Epithelial cell of prostate (primary cell): ENCODE measurements at places on chromosomes 1 and 21.

DNA sequence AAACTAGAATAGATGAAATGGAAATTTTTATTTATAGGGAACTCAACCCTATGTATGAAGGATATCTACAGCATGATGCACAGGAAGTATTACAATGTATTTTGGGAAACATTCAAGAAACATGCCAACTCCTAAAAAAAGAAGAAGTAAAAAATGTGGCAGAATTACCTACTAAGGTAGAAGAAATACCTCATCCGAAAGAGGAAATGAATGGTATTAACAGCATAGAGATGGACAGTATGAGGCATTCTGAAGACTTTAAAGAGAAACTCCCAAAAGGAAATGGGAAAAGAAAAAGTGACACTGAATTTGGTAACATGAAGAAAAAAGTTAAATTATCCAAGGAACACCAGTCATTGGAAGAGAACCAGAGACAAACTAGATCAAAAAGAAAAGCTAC lies 7.9 kb downstream of the USP1 start:
- no peak for DNase-seq

DNA sequence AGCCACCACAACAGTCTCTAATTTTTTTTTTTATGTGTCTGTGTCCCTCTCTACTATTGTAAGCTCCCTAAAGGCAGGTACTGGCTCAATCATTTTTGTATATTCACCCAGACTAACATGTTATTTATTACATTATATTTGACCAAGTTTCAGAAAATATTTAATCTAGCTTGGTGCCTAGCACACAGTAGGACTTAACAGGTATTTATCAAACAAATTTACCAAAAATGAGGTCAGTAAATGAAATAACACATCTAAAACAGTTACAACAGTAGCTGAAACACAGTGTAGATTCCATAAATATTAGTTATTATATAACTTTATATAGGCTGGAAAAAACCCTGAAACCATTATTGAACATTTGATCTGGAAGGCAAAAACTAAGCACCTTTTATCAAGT lies 2.7 kb downstream of the NRDC start:
- DNase-seq = no peak

GRCh38 chr1:155083052-155083541 lies 4.5 kb downstream of the EFNA3 start:
- DNase-seq = no peak

DNA sequence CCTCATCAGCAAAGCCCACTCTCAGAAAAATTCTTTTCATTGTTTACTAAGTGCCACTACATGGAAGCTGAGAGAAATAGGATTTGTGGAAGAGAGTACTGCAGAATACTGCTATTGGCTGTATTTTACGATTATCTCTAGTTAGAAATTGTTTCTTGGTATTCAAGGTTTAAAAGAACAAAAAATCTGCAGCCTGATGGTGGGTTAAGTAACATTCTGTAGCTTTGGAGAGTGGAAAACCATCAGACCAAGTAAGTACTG lies 27.3 kb downstream of the PTTG1IP start:
- no peak for DNase-seq

DNA sequence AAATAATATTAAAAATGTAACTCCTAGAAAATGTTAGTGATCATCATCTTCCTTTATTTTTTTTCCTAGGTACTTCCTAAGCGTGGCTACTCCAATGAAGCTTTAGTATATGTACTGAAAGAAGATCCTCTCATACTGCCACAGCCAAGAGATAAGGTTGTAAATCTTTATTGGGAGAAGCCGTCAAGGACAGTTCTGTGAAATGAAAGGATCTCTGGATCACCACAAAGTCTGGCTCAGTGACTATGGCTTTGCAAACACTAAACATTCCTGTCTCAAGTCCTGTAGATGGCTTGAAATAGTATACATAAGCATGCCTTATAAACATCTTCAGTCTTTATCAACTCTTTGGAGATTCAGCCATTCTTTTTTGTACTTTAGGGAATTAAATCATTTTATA lies 61.2 kb upstream of the DPH5 start:
- no peak for DNase-seq

DNA sequence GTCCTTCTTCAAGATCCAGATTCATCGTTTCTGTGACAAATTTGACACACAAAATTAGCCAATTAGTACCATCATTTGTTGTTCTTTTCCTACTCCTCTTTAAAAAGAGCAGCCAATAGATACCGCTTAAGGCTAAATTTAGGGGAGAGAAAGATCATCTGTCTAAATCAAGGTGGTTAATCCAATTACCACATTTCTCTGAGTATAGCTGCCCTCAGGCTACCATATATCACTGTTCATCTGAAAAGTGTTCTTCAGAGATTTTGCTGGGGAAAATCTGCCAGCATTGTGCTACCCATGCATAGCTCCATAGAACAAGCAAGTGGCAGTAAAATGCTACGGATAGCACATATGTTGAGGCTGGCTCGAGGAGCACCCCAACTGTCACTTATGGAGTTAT lies 110.3 kb upstream of the ESRRG start:
- no peak for DNase-seq

DNA sequence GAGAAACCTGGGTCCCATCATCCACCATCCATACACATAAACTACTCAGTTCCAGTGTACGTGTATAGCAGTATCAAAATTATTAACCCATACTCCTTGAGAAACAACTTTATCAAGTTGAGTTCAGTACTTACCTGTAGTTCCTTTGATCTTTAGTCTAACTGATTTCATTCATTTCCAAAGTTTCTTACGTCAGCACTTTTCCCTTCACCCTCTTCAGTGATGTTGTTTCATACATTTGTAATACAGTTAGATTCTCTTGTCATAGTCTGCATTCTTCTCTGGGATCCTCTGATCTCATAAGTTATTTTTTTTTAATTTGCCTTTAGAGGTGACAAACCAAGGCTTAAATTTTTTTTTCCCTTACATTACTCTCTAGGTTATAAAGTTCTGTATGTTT lies 143.2 kb downstream of the PIK3R3 start:
- no peak for DNase-seq

DNA sequence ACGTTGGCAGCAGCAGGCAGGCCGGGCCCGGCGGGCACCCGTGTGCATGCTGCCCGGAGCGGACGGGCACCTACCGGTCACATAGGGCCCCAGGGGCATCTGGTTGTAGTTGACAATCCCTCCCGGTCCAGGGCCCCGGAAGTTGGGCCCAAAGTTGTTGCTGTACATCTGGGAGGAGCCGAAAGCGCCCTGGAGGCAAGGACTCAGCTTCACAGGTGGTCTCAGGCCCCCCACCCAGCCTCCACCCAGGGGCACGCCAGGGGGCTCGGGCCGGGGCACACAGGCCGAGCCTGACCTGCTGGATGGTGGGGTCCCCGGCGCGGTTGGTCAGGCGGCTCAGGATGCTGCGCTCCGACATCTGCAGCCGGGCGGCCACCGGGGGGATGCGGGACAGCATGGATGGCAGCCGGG lies 60.6 kb downstream of the KCNAB2 start:
- DNase-seq = no peak

DNA sequence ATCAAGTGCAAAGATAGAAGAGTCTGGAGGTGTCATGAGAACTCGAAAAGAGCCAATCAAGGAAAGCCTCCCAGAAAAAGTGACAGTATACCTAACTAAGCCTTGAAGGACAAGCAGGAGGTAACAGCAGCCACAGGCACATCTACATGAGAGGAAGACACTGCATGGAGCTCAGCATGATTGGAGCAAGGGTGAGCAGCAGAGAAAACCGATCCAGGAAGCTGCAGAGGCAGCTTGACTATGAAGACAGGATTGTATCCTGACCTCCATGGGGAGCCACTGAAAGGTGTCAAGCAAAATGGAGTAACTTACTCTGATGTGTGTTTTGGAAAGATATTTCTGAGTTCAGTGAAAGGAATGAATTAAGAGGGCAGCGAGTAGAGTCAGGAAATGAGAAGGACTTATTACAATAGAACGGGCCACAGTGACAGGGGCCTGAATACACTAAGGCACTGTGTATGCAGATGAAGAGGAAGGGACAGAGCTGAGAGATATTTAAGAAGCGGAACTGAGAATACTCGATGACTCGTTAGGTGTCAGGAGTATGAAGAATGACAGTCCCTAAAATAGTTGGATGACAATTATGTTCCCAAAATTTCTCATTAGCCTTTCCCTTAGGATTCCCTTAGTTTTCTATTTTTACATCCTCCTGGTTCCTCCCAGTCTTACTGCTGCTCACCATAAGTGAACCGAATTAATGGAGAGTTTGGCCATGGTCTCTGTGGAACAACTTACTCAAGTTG lies 139.3 kb upstream of the NFIA start:
- no peak for DNase-seq

- DNase-seq = no peak
Measured at GRCh38 chr1:81950037-81950436, 149.3 kb downstream of the ADGRL2 start.

GRCh38 chr1:44894591-44894990 lies 51.5 kb upstream of the PTCH2 start:
- DNase-seq = peak; percentile 40

DNA sequence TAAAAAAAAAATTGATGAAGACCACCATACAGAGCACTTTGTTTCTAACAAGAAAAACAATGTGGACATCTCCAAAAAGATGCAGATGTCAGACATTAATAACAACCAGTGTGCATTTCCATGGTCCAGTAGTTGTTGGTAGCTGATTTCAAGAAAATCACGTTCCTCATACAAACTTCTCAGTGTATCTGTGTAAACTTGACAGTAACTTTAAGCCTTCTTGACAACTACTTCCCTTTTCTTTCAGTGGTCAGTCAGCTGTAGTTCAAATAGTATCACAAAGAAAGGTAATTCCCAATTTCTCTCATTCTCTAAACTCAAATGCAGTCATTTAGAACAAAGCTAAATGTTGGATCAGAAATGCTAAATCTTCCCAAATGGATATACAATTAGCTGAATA lies 879.9 kb downstream of the AMY1C start:
- DNase-seq = no peak

DNA sequence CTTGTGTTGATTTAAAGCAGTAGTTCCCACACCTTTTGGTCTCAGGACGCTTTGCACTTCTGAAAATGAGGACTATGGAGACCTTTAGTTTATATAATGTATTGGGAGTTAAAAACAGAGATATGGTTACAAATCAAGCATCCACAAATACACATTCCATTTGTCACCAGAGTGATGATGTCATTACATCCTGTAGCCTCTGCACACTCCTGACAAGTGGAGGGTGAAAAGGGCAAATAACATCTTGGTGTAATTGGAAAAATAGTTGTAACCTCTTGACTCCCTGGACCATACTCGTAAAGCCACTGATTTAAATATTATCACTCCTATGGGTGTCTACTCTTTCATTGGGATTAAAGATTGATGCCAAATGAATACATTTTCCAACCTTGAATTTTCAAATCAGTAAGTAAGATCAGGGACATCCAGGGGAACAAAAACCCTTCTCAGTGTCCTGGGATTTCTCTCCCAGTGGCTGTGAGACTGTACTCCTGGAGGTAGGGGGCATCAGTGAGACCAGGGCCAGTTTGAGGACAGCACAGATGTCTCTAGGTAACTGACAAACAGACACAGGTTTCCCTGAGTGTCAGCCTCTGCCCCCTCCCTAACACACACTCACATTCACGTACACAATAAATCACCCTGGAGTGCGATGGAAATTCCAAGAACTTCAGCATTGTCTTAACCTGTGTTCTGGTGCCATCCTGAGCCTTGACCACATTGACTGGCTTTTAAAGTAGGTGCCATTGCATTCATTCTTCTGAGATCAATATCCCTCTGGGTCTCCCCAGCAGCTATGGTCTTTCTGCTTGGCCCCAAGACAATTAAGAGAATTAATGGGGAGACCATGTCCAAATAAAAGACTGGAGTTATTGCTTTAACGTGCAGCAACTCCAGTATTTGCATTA lies 63.0 kb downstream of the NR5A2 start:
- DNase-seq = no peak

DNA sequence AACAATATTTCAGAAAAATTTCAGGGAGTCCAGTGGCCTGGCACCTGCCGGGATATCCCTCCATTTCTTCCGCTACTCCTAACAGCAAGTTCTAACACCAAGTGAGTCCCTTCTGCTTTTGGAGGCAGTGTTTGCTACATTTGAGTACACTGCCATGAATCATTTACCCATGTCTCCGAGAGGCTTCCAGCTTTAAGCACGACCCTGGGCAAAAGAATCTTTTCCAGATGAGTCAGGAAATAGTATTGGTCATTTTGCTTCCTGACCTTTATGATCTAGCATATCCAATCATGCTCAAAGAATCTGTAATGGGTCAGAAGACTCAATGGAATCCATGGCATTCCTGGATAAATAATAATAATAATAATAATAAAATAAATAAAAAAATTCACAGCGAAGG lies 60.7 kb upstream of the FMN2 start:
- DNase-seq = no peak

- DNase-seq = peak; percentile 5
Measured at GRCh38 chr21:14773777-14774345, 227.7 kb upstream of the SAMSN1 start.

DNA sequence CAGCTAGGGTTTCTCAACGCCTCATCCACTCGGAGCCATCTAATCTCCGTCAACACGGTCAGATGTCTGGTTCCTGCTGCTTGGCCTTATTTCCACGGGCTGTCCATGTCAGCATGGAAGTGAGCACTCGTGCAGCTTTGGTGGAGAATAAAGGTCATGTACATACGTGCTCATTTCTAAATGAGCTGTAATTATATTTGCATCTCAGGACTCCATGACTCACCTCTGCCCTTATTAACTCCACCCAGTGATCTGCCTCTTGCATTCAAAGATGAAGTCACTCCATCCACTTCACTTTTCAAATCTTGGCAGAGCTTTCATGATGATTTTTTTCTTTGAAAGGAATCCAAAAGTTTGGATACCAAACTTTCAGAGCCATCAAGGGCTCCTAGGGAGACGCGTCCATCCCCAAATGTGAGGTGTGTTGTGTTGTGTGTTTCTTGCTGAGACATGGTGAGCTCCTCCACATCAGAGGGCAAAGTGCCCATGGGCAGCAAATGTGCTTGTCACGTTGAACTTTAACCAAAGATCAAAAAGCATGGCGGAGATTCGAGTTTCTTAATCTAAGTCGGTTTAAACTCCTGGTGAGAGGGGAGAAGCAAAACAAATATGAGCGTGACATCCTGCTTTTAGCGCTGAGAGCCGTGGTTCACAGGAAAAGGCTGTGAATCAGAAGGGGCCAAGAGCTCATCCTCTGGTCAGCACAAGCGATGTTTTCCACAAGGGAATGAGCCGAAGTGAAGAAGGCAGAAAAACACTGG lies 68.6 kb upstream of the ERRFI1 start:
- DNase-seq = peak; percentile 71

DNA sequence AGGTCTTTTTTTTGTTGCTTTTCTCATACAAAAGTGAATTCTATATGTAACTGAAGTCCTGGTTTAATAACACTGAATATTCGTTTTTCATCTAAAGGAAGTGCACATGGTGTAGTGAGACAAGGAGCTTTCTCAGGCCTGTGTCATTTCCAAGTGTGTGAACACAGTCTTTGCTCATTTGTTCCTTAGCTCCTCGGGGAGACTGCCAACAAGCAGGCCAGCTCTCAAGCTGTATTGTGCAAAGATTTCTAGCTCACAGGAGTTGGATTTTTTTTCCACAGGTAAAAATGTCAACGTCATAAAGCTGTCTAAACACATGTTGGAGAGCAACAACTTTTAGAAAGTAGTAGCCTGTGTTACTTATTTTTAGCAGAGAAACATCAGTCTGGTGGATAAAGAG lies 87.8 kb upstream of the S1PR1 start:
- no peak for DNase-seq

GRCh38 chr1:7970246-7970645 lies 8.7 kb downstream of the PARK7 start:
- no peak for DNase-seq

GRCh38 chr21:35333831-35334618 lies 284.9 kb upstream of the RUNX1 start:
- DNase-seq = no peak

GRCh38 chr1:14220324-14220723 lies 378.2 kb upstream of the KAZN start:
- no peak for DNase-seq

- DNase-seq = no peak
Measured at GRCh38 chr1:231357187-231357772, 19.2 kb downstream of the SPRTN start.
